ENCODE measurements at places on chromosomes 2 and 18.

DNA sequence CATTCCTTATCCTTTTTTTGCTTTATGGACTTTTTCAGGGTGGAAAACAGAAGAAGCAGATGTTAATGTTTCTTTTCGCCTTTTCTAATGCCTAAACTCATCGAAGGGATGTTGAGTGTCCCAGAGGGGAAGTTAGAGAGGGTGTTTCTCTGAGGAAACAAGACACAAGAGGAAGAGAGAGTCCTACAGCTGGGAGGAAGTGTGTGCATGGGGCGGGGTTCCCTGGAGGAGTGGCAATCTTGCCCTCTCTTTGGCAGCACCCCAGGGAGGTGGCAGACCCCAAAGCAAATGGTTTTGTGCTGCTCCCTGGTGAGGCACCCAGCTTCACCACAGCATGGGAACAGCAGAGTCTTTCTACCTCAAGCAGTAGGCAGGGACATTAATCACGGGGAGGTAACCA is 377.6 kb downstream of the RND3 start:
- no peak for DNase-seq

DNA sequence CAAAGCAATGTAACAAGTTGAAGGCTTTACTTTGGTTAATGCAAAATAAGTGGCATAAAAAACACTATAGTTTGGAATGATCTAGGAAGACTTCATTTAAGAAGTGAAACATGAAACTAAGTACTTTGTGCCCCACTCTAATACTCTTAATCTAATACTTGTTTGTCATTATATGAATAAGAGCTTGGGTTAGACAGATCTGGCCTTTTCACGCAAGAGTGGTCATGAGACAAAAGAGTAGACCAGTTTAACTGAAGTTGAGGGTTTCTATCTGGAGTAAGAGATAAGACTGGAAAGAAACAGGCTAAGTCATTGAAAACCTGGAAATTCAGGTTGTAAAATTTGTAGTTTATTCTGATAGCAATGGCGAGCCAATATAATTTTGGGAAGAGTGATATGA is 2.8 kb downstream of the SLC30A6 start:
- no peak for DNase-seq

- peak; percentile 20 for DNase-seq
Observed at GRCh38 chr2:190088917-190089316, 26.4 kb upstream of the MSTN start.

GRCh38 chr2:241586564-241587264 is 28.2 kb downstream of the BOK start:
- no peak for DNase-seq

- no peak for DNase-seq
Observed at GRCh38 chr2:166321076-166321475, 54.7 kb downstream of the SCN9A start.

GRCh38 chr2:159968279-159968900 is 94.0 kb downstream of the PLA2R1 start:
- DNase-seq: no peak

All from T1000 (cell line).